ENCODE measurements at places on chromosomes 4 and X.

DNA sequence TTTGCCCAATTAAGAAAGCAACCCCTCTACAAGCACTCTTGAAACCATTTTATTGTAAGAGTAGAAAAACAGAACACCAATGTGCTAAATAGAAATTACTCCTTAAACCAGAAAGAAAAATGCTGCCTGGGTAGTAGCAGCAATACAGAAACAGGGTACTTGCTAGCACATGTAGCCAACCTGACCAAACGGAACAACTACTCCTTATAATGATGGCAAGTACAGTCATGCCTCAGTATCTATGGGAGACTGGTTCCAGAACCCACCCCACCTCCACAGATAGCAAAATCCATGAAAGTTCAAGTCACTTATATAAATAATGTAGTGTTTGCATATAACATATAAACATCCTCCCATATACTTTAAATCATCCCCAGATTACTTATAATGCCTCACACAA lies 168.8 kb downstream of the ATRX start:
- no peak for DNase-seq
- no peaks in the 10 kb centered on the region for H3K36me3 ChIP-seq
- H3K4me1 ChIP-seq, result no peaks in the 10 kb centered on the region
- H3K27ac ChIP-seq, result no peak overlapping the region
- no peak overlapping the region for H3K4me3 ChIP-seq
- no peaks in the 10 kb centered on the region for H3K27me3 ChIP-seq

DNA sequence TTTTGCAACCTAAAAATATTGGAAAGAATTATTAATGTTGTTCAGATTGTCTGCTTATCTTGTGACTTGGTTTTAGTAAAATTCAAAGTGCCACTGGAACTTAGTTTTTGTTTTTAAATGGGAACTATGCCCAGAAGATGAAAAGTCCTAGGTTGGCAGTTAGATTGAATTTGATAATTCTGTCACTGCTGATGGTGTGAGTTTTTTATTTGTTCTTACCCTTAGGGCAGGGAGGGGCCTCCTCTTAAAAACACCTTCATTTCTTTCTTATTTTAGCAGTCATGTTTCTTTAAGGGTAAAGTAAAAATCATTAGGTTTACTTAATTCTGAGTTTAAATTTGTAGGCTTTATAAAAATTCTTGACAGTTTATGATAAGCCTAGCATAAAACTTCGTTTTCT lies 80.6 kb downstream of the AFF1 start:
- H3K4me3 ChIP-seq, result no peak overlapping the region
- H3K27ac ChIP-seq, result peak overlapping the region; percentile 12
- H3K27me3 ChIP-seq, result no peaks in the 10 kb centered on the region
- no peak for DNase-seq
- H3K4me1 ChIP-seq, result peaks cover 8% of the 10 kb centered on the region

- no peaks in the 10 kb centered on the region for H3K27me3 ChIP-seq
- no peaks in the 10 kb centered on the region for H3K36me3 ChIP-seq
These were observed 27.2 kb upstream of the PDLIM3 start for GRCh38 chr4:185562531-185562930.

DNA sequence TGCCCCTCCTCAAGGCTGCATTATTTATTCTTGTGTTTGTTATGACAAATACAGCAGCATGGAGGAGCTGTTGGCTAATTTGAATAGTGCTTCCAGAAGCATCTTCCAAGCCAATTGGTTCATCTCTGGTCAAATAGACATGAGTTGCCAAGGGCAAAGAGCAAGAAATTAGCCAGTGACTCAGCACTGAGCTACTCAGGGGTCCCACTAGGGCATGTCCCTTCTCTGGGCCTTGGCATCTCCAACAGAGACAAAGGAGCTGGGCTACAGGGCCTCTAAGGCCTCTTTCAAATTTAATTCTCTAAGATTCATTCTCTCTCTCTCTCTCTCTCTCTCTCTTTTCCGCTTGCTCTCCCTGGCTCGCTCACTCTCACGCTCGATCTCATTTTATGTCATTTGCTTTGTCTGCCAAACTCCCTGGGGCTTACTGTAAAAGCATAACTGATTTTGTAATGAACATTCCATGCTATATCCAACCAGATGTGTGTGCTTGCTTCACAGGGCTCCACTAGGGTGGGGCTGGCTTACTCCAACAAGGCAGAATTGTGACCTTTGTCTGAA lies 86.7 kb upstream of the MAGEA4 start:
- H3K27ac ChIP-seq, result no peak overlapping the region
- H3K4me3 ChIP-seq, result no peak overlapping the region
- H3K36me3 ChIP-seq, result no peaks in the 10 kb centered on the region
- DNase-seq, result no peak
- H3K4me1 ChIP-seq, result no peaks in the 10 kb centered on the region
- H3K27me3 ChIP-seq, result no peaks in the 10 kb centered on the region

- no peaks in the 10 kb centered on the region for H3K4me1 ChIP-seq
- no peak overlapping the region for H3K27ac ChIP-seq
- H3K36me3 ChIP-seq, result no peaks in the 10 kb centered on the region
- no peak overlapping the region for H3K4me3 ChIP-seq
These were observed 189.8 kb upstream of the PPP1R2C start for GRCh38 chrX:42967681-42968300.

- H3K4me1 ChIP-seq, result no peaks in the 10 kb centered on the region
- H3K27ac ChIP-seq, result no peak overlapping the region
- H3K36me3 ChIP-seq, result peaks cover 10% of the 10 kb centered on the region
These were observed 56.1 kb downstream of the KLHL5 start for GRCh38 chr4:39118034-39118658.

DNA sequence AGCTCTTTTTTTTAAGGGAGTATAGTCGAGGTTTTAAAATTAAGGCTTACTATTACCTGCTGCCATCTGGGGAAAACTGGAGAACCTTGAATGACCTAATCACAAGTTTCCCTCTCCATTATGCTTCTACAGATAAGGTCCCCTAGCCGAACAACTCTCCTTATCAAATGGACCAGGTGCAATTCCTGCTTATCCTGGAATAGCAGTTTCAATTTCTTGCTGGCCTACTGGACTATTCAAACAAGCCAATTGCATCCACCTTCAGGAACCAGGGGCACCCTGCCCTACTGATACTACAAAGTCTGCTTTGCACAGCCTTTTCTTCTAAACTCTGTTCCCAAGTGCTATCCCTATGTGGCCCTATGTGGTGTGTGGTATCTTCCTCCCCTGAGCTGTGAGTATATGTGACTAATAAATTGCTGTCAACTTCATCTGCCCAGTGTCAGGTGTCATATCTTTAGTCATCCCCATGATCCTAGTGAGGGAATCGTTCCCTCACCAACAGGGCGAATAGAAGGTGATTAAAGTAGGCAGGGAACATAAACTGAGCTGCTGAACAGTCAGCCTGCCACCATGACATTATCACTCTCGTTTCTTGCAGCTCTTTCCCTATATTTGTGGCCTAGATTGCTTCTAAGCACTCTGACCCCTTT lies 128.5 kb downstream of the ATG4A start:
- no peak overlapping the region for H3K4me3 ChIP-seq

GRCh38 chr4:14856934-14857235 lies 145.4 kb upstream of the CPEB2 start:
- peaks cover 3% of the 10 kb centered on the region for H3K4me1 ChIP-seq
- H3K36me3 ChIP-seq, result no peaks in the 10 kb centered on the region
- H3K4me3 ChIP-seq, result no peak overlapping the region
- DNase-seq, result no peak

DNA sequence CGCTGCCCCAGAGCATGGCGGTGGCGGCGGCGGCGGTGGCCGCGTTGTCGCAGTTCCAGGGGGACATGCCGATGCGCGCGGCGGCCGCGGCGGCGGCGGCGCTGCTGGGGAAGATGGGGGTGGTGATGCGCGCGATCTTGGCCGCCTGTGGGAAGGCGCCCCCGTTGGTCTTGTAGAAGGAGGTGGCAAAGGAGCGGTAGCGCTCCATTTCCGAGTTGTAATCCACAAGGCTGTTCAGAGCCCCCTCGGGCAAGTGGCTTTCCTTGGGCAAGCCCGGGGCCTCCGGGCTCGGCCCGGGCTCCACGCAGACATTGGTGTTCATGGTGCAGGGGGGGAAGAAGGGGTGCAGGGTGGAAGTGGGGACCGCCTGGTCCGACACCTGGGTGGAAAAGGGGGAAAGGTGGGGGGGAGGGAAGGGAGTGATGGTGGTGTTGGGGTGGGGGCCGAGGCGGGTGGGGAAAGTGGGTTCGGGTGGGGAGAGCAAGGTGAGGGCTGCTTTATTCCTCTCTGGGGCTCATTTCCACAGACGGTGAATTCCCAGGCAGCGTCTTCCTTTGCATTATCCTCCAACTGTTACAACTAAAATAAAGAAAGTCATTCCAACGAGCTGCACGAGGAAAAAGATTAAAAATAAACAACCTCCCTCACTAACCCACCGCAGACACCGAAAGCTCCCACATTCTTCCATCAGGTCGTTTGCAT lies 3.1 kb downstream of the CXXC4 start:
- no peaks in the 10 kb centered on the region for H3K4me1 ChIP-seq
- no peaks in the 10 kb centered on the region for H3K36me3 ChIP-seq
- no peak for DNase-seq
- H3K27ac ChIP-seq, result peak overlapping the region; percentile 70

DNA sequence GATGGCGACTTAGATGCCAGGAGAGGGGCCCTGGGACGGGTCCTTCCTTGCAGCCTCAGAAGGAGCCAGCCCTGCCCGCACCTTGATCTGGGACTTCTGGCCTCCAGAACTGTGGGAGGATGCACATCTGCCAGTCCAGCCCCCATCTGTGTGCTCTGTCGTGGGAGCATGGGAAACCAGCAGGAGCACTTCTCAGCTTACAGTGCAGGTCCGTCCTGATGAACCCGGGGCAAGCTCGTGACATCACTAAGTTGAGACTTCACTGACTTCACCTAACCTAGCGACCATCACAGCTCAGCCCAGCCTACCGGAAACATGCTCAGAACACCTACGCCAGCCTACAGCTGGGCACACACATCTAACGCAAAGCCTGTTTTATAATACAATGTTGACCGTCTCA lies 38.1 kb downstream of the ABLIM2 start:
- H3K4me3 ChIP-seq, result no peak overlapping the region
- no peaks in the 10 kb centered on the region for H3K36me3 ChIP-seq
- no peaks in the 10 kb centered on the region for H3K4me1 ChIP-seq
- no peak for DNase-seq
- no peaks in the 10 kb centered on the region for H3K27me3 ChIP-seq

Data from ascending aorta (tissue), 2 donors.